COR-L47 (cell line): ENCODE measurements at places on chromosomes 1 and 21.
A peak's percentile ranks its signal among the peaks of the same experiment; 100 is the strongest.

GRCh38 chr1:212157252-212157651, 121.7 kb downstream of the DTL start:
- DNase-seq: no peak

GRCh38 chr21:35394634-35395369, 345.7 kb upstream of the RUNX1 start:
- no peak for DNase-seq

DNA sequence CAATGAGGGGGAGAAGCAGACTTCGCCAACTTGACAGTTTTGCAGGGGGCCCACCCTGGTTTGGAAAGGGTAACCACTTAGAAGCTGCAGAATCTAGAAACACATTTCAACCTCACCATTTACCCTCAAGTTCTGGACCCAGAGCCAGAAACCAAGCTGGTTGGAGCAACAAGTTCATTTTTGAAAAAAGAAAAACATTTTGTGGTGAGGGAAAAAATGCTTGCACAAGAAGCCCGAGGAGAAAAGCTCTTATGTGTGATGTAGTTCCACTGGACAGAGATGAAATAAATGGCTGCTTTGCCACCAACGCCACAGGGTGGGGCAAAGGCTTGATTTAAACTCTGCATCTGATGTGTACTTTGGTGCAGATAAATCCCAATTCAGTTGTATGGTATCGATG, 10.6 kb upstream of the NGF start:
- no peak for DNase-seq

DNA sequence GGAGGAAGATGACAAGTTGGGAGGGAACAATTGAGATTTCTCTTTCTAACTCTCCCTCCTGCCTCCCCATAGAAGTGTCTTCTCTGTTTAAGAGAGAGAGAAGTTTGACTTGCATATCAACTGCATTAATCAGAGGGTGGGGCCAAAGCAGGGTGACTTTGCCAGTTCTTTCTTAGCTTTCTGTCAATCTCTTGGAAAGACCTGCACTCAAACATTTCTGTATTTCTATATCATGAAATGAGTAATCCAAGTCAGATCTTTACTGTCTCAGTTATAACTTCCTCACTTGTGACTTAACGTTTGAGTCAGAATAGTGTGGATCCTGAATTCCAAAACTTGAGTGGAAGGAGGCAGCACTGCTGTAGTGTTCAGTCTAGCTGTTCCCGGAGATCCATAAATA, 180.8 kb upstream of the KCNK2 start:
- DNase-seq: no peak

DNA sequence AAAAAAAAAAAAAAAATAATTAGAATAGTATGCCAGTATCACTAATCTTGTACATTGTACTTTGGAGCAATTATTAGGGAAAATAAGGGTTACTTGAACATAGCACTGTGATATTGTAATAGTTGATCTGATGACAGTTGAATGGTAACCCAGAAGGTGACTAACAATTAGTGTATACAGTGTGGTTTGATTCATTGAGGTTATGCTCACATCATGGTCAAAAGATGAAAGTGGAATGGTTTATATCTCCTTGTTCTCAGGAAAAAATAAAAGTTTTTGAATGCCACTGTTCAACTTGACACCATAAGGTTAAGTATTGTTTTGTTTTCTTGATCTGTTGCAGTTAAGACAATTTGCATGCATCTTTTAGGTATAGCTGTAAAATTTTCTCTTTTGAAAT, 87.0 kb downstream of the GPR52 start:
- DNase-seq: no peak

DNA sequence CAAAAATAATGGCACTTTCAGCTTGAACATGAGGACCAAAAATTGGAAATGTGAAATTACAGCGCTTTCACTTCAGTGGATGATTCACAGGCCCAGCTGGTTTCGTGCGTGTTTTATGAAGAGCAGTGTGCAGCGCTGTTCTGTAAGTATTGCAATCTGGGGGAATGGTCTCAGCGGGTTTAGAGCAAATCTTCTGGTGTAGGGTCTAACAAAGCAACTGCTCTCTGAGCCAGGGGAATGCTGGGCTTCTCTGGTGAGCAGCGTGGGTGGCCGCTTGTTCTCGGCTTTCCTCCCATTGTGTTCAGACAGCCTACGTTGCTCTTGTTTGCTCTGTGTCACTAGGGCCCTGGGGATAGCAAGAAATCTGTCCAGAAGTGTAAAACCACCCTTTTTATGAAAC, 42.4 kb upstream of the GADD45A start:
- no peak for DNase-seq

DNA sequence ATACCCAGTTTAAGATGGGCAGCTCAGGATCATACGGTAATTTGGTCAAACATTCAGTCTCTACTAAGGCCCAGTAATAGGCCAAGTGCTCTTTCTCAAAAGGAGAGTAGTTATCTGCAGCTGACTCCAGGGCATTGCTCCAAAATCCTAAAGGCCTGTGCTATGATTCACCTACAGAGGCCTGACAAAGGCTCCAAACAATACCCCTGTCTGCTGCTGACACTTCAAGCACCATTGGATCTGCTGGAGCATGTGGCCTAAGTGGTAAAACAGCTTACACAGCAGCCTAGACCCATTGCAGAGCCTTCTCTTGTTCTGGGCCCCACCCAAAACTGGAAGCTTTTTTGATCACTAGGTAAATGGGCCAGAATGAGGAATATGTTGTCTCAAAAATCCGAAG, 22.8 kb downstream of the SLAMF7 start:
- DNase-seq: no peak

GRCh38 chr21:41494242-41494641, 13.7 kb downstream of the TMPRSS2 start:
- no peak for DNase-seq

DNA sequence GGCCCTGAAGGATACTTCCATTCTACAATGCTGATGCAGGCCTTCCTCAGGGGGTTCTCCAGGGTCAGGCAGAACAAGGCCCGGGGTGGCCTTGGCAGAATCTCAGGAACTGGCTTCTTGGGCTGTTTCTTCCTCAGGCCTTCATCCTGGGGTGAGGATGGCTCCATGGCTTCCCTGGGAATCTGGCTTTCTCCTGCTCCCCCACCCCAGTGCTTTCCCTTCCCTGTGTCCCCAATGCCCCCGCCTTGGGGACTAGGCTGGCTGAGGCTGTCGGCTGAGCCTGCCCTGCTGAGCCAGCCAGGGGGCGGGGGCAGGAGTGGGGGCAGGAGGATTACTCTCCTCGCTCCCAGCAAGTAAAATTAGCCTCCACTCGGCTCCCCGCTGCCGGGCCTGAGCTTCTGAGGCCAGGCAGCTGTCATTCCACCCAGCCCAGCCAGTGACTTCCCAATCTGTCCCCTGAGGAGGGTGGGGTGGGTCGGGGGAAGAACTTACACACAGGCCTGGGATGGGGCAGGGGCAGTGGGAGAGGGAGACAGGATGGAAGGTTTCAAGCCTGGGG, at the start of gene CACNA1S:
CACNA1S (minus strand) TSS at position 254 of the 559 bp plus-strand sequence; CDS start at position 167, 87 bp downstream.
- DNase-seq: no peak

- DNase-seq: no peak
Observed at GRCh38 chr1:107877092-107877491, 87.9 kb downstream of the VAV3 start.

DNA sequence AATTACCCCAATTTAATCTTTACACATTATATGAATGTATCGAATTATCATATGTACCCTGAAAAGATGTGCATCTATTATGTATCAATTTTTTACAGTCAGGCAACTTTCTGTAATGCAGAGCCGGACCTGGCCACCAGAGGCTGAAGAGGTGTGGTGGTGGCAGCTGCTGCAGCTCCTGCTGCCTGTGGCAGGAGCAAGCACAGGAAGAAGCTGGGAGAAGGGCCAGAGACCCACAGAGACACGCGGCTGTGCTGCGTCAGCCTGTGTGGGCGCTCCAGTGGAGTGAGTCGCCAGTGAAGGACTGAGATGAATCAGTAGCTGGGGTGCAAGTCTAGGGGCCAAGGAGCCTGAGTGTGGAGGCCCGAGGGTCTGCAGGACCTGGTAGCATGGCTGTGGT, 74.3 kb upstream of the COG2 start:
- DNase-seq: peak; percentile 21

GRCh38 chr1:66570196-66570595, 36.2 kb downstream of the SGIP1 start:
- DNase-seq: no peak

DNA sequence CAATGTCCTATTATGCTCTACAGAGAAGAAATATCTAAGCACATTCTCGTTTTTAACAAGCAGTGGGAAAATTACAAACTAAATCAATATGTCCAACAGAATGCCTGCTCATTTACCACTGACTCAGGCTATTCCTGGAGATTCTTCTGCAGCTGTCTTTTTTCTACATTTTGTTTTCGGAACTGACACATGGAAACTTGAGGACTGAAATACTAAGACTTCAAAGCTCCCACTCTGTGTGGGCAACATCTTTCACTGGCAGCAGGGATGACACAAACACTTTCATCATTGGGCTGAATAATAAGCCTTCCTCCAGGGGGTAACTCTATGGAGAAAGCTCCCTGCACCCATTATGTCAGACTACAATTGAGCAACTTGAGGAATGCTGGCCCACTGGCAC, 175.5 kb upstream of the NCAM2 start:
- DNase-seq: no peak

DNA sequence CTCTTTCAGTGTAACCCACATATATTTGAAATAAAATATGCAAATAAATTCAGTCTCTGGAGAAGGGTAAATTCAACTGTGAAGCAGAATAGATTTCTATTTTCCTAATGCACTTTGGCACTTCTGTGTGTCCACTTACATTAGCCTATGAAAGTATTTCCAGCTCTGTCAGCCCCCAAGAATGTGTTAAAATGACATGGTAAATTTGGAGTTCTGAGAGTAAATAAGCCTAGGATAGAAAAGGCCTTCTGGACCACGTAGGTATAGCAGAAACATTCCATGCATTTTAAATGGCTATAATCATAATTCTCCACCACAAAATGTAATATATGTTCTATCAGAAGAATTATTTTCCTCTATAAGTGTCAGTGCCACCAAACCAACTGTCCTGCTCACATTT, 276.2 kb downstream of the NEGR1 start:
- no peak for DNase-seq

GRCh38 chr21:29601047-29601446, 302.3 kb downstream of the BACH1 start:
- DNase-seq: no peak

- no peak for DNase-seq
Observed at GRCh38 chr21:34989337-34990151, 59.6 kb downstream of the RUNX1 start.

GRCh38 chr1:6145396-6145750, 34.7 kb downstream of the CHD5 start:
- no peak for DNase-seq

DNA sequence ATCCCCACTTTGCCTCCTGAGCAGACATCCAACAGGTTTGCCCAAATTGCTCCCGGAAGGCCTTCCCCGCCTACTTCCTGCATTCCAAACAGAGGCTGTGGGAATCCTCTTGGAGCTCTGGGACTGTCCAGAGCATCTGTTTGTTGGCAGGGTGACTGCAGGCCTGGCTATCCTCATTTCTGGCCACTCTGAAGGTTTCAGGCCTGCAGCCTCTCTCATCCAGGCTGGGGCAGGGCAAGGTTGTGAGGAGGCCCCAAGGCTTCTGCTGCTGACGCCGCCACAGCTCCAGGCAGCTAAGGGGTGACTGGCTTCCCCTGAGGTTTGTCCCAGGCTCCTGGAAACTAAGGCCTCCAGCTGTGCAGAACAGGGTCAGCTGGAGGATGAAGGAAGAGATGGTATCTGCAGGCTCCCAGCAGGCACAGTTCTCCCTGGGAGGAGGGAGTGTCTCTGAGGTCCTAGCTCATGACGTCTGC, 11.3 kb downstream of the CDK18 start:
- no peak for DNase-seq

GRCh38 chr1:227883073-227883520, 64.6 kb downstream of the WNT9A start:
- DNase-seq: no peak

DNA sequence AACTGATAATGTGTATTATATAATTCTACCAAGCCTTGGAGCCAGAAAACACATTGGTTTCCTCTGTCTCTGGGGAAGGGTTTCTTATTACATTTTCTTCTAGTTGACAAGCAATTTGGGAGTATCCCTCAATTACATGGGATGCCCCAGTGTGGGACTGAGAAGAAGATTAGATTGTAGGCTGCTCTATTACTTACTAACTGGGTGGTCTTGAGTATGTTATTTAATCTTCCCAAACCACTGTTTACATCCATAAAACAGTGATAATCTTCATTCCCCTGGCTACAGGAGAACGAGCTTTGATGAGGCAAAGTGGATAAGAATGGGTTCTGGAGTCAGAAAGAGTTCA, 105.8 kb downstream of the TSEN15 start:
- DNase-seq: no peak

GRCh38 chr1:204077979-204078696, 5.2 kb downstream of the SOX13 start:
- DNase-seq: peak; percentile 48

DNA sequence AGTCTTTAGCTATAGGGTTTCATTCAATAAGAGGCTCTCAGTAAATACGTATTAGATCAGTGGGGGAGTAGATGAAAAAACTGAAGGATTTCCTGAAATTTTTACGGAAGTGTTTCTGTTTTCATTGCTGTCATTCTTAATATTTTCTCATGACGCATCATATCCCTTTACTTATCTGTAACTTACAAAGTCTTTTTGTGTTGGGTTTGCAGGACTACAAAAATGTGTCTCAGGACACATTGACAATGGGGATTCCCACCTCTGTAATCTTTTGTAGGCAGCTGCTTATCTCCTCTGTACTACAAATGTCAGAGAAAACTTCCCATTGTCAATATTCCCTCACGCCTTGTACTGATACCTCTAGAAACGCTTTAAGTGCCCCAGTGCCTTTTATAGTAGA, 35.5 kb downstream of the CRP start:
- DNase-seq: no peak

DNA sequence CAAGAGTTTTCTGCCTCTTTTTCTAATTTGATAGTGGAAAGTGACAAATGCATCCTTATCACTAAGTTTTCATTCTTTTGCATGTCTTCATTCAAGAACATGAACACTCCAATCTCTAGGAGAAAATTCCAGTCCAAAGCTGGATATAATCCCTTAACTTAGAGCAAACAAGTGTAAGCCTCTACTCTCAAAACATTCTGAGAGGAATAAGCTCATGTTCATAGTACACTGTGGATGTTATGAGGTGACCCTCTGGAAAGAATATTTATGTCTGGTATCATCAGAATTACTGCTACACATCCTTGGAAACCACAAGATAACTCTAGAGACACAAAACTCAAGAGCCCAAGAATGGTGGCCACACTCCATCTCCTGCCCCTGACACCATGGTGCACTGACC, 15.1 kb downstream of the SIPA1L2 start:
- DNase-seq: no peak
